Central memory CD4-positive, alpha-beta T cell (primary cell): ENCODE measurements at places on chromosomes 4 and X.

- DNase-seq: no peak
Measured at GRCh38 chr4:150366487-150366999, 215.4 kb upstream of the MAB21L2 start.

DNA sequence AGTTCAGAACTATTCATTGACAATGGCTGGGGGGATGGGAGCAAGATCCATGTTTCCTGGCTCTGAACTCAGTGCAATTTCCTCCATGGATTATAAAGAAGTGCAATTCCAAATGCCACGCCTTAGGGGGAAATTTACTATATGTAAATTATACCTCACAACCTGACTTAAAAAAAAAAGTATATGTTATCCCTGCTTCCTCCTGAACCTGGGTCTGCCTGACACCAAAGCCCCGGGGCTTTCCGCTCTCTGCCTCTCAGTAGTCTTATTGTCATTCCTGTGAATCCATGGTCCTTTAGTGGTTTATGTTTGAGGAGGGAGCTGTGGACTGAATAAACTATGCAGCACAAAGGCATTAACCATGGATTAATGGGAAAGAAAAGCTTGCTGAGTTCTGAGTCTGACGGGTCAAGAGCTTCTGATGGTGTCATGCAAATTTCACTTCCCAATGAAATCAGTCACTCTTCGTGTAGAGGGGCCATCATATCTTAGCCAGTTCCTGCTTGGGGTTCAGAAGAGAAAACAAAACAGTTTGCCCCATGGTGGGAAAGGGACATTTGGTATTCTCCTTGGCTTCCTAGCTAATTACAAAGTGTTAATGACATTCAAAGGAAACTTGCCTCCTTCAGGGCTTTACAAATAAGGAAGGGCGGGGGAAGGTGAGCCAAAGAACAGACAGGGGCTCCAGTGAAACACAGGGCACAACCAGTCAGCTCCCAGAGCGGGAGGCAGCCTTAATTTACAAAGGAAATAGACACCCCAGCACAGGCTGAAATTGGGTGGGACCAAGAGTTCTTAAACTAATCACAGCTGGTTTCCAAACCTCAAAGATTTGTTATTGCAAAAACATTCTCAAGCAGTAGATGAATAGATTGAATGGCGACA is 14.3 kb downstream of the FAM9C start:
- DNase-seq: peak; percentile 31

DNA sequence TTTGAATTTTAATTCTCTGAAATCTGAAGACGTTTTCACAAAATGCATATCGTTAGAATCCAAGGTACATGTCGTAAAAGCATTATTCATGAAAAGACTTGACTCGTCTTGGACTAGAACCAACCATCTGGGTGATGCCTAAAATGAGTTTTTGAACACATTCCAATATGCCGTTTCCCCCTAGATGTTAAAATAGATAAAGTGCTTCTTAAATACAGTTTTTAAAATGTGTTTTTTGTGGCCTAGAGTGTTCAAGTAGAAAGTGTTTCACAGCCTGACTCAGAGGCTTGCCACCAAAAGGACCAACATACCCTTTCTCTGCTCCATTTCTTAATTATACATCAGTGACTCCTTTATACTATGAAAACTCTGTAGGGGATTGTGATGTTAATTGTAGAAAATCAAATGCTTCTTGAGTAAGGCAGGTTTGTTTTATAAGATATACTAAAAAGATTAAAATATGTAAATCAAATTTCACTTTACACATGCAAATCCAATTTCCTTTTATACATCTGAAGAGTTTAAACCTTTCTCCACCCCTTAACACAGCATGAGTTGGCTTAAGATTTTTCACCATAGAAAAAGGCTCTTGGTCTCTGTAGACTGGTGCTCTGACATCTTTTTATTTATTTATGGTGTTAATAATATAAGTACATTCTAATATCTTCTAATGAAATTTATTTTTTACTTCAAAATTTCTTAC is 48.4 kb downstream of the PRKG2 start:
- no peak for DNase-seq

GRCh38 chr4:43048570-43048969 is 156.1 kb downstream of the GRXCR1 start:
- DNase-seq: no peak

DNA sequence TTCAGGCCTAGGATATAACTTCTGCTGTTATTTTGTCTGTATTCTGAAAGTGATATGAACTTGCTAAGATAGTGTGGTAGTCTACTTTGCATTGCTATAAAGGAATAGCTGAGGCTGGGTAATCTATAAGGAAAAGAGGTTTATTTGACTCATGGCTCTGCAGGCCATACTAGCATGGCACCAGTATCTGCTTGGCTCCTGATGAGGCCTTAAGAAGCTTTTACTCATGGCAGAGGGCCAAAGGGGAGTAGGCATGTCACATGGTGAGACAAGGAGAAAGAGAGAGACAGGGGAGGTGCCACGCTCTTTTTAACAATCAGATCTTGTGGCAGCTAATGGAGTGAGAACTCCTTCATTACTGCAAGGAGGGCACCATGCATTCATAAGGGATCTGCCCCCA is 247.3 kb downstream of the GPAT3 start:
- DNase-seq: no peak

- DNase-seq: no peak
Measured at GRCh38 chr4:77931452-77932135, 69.0 kb downstream of the MRPL1 start.

GRCh38 chr4:954211-955020 is 19.0 kb downstream of the DGKQ start:
- no peak for DNase-seq

GRCh38 chr4:94274912-94275311 is 67.2 kb downstream of the SMARCAD1 start:
- DNase-seq: no peak

GRCh38 chrX:118208481-118208880 is 91.9 kb upstream of the KLHL13 start:
- DNase-seq: no peak

DNA sequence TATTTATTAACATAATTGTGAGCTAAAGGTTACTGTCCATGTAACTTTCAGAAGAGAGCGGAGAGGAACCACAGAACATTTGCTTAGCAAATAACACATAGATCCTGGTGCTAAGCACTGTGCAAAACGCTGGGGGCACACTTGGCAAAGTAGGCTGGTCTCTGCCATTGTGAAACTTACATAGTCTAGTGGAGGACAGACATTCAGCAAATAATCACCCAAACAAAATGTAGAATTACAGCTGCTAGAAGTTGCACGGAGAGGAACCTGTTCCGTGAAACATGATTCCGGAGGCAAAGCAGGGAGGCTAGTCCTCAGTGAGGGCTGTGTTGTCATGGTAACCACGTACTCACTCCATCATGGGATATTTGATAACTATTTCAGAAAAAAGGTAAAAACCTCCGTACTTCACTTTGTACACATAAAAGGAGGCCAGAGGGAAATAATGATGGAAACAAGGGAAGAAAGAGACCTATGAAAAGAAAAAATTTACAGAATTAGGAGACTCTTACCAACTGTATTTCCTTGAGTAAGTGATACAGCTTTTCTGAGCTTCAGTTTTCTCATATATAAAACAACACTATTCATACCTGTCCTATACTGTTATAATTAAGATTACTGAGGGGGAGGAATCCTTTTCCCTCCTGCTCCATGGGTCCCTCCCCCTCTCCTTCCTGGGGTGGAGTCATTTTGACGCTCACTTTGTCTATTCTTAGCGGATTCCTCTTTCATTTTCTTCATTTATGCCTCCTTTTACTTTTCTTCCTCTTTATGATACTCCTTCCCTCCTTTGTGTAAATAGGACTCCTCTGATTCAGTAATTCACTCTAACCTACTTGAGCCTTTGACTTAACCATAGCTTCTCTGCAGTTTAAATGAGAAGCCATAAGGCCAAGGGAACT is 825 bp upstream of the RASGEF1B start:
- no peak for DNase-seq

GRCh38 chr4:10584042-10584441 is 100.5 kb downstream of the CLNK start:
- no peak for DNase-seq

- no peak for DNase-seq
Measured at GRCh38 chr4:127772769-127773671, 9.1 kb upstream of the HSPA4L start.

GRCh38 chrX:136752346-136752745 is 28.4 kb downstream of the ARHGEF6 start:
- no peak for DNase-seq

DNA sequence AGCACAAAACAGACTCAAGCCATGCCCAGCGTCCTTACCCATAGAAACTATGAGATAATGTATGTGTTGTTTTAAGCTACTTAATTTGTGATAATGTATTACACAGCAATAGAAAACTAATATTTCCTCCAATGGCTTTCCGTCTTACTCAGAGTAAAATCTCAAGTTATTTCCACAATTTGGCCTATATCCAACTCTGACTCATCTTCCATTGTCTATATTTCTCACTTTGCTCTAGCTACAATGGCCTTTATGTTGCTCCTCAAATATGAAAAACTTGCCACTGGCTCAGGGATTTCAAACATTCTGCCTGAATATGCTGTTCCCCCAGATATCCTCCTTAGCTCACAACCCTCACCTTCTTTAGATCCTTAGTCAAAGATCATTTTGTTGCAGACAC is 31.6 kb downstream of the IQCM start:
- DNase-seq: no peak

- no peak for DNase-seq
Measured at GRCh38 chr4:183987987-183988392, 82.9 kb downstream of the STOX2 start.

DNA sequence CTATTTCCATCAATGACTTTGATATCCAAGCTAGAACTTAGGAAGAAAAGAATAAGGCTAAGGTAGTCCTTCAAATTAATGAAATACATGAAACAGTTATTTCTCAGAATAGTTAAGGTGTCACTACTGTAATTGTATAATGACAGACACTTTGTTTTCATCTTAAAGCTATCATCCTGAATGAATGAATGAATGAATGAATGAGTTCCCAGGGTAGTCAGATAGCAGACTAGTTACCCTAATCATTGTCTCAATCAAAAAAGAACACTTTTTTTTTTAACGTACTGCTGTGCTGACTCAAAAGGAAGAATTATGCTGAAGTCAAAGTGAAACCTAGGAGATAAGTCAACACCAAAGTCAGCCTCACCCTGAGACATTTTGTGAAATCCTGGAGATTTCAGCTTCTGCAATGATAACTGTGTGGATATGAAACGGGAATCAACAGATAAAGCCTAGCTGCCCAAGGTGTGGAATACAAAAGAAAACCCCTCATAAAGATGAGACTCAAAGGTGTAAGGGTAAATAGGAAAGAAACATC is 68.3 kb upstream of the CNKSR2 start:
- no peak for DNase-seq

DNA sequence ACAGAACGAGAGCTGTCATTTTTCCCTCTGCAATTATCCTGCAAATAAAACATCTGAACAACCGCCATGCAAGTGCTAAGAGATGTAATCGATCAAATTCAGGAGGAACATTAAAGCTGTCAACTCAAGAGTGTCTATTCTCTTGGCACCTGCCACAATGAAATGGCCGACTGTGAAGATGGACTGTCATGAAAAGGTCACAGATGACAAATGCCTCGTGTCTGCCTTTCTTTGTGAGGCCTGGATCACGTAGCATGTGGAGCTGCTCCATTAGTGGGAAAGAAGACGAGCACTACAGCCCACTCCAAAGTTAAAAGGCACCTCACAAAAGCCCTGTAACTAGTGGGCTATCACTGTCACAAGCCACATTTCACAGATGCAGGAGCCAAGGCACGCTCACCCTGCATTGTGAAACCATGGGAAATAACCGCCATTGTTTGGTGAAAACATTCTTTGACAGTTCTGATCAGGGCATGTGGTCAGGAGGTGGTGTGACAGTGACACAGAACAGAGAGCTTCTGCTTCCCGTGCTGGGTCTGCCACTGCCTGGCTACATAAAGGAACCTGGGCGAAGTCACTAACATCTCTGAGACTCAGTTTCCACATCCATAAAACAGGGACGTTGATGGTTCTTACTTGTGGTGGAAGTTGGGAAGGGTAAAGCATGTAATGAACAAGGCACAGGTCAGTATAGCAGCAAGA is 98.9 kb downstream of the EVC2 start:
- no peak for DNase-seq

DNA sequence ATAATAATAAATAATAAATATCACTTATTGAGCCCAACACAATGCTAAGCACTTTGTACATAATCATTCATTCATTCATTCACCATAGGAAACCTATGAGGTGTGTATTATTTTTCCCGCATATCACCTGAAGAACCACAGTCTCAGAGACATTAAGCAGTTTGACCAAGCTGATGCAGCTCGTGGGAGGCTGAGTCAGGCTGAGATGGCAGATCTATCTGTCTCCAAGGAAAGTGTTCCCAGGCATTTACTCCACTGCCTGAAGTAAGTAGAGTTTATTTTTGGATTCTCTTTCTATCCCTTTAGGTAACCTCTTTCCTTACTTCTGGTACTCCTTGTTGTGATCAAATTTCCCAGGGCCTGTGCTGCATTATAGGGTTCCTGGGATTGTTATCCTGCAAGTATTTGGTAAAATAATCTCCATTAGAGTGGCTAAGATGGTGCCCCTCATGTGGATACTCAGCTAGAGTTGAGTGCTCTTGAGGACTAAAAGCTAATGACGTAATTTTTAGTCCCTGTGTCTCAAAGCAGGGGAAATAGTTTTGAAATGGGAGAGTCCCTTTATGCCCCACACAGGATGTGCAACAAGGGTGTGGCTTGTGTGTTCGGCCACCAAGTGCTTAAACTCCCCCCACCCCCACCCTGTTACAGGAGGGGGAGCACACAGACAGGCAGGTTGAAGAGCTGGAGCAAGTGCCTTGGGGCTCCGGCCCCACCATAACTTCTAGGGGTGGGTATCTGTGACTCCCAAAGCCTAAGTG is 467.0 kb downstream of the STIM2 start:
- DNase-seq: no peak

DNA sequence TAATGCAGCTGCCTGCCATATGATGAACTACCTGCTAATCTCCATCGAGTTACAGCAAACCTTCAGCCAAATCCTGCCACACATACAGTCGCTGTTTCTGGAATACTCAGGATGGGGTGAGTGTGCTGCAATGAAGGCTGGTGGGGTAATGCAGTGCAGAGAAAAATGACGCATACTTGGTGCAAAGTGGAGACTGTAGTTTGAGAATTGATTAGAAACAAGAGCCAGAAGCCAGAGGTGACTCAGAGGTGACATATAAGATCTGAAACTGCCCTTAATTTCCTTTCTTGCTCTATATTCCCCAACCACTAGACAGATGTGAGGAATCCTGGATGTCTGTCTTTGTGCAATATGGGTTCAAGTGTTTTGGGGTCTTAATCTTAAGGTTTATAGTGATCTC is 22.0 kb downstream of the C4orf54 start:
- no peak for DNase-seq

DNA sequence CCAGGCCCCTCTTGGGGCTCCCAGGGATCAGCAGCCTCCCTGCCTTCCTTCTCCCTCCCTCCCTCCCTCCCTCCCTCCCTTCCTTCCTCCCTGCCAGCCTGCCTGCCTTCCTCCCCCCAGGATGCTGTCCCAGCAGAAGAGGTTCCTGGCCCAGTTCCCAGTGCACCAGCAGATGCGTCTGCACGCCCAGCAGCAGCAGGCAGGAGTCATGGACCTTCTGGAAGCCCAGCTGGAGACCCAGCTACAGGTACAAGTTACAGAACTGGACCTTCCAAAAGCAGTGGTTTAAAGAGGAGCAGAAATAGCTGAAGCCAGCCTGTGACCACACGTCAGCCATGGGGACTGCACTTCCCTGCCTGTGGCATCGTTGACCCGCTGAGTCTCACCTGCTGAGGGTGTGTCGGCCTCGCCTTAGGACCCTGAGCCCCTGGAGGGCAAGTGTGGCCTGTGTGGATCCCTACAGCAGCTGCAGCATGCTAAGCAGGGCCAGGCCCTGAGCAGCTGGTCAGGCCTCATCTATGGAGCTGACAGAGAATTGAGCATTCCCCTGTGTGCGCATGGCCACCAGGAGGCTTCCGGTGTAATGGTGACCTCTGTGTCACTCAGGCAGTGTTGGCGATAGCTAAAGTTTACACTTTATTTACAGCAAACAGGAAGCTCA is 84.7 kb downstream of the CRMP1 start:
- DNase-seq: no peak
